ENCODE measurements at places on chromosomes 7 and 10.

GRCh38 chr7:128431221-128431620 is 21.4 kb upstream of the IMPDH1 start:
- no peaks in the 10 kb centered on the region for H3K4me1 ChIP-seq
- H3K27ac ChIP-seq = no peak overlapping the region
- no peak overlapping the region for H3K4me3 ChIP-seq
- no peaks in the 10 kb centered on the region for H3K36me3 ChIP-seq

GRCh38 chr7:26944501-26945358 is 80.3 kb upstream of the SKAP2 start:
- H3K4me3 ChIP-seq = no peak overlapping the region
- no peaks in the 10 kb centered on the region for H3K36me3 ChIP-seq
- no peaks in the 10 kb centered on the region for H3K27me3 ChIP-seq

GRCh38 chr10:58041901-58042300 is 225.8 kb downstream of the IPMK start:
- H3K27me3 ChIP-seq = no peaks in the 10 kb centered on the region
- no peak overlapping the region for H3K4me3 ChIP-seq
- H3K27ac ChIP-seq = no peak overlapping the region
- no peak for DNase-seq
- no peaks in the 10 kb centered on the region for H3K36me3 ChIP-seq

DNA sequence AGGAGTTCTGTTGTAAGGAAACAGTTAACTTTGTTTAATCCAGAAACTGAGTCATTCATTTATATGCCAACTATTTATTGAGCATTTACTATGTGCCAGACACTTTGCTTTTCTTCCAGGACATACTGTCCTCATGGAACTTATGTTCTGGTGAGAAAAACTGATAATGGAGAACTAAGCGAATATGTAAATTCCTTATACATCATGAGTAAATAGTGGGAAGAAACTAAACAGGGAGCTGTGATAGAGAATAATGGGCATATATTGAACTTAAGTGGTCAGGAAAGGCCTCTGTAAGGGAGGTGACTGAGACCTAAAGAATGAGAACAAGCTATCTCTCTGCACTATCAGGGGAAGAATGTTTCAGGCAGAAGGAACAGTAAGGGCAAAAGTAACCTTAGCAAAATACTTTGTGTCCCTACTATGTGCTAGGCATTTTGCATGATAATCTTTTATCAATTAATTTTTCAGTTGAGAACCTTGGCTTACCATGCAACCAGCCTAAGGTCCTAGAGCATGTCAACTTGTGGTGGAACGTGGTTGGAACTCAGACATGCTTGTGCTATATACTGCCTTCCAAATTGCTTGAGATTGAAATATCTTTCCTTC is 45.4 kb downstream of the ST7 start:
- no peak overlapping the region for H3K27ac ChIP-seq
- no peaks in the 10 kb centered on the region for H3K36me3 ChIP-seq
- no peak for DNase-seq
- H3K4me1 ChIP-seq = no peaks in the 10 kb centered on the region

GRCh38 chr7:64574540-64575099 is 11.7 kb upstream of the ZNF680 start:
- DNase-seq = peak; percentile 47
- H3K4me3 ChIP-seq = peak overlapping the region; percentile 48
